RPMI7951 (cell line): ENCODE measurements at places on chromosomes 6 and 20. TPM values are rescaled to one million over a fixed set of nuclear protein-coding genes. Genes with fewer than 3 reads are reported as not detected.

HLA-DPB1 gene
- 29.6 and 35.4 TPM in 2 replicates for total RNA-seq

MATN4 gene
- total RNA-seq = 0.10 TPM in 1 of 2 replicates, not detected in the other

PNLDC1 gene
- not detected in 2 replicates for total RNA-seq

AHCY gene
- total RNA-seq = 137 and 145 TPM in 2 replicates

PPIL4 gene
- total RNA-seq = 34.9 and 48.9 TPM in 2 replicates

FAM217A gene
- total RNA-seq = not detected in 2 replicates

OR12D3 gene
- not detected in 2 replicates for total RNA-seq

MAPK13 gene
- 0.96 and 2.1 TPM in 2 replicates for total RNA-seq

SHLD1 gene
- 12.5 and 15.5 TPM in 2 replicates for total RNA-seq

FKBP5 gene
- total RNA-seq = under 0.01 and 0.10 TPM in 2 replicates

PACRG gene
- not detected in 2 replicates for total RNA-seq

MOXD1 gene
- 96.5 and 109 TPM in 2 replicates for total RNA-seq

FERMT1 gene
- total RNA-seq = 5.7 and 6.4 TPM in 2 replicates

PTCRA gene
- not detected in 2 replicates for total RNA-seq

CEP250 gene
- 25.5 and 49.8 TPM in 2 replicates for total RNA-seq

PDE7B gene
- 4.5 and 4.9 TPM in 2 replicates for total RNA-seq

LSM14B gene
- total RNA-seq = 39.4 and 39.9 TPM in 2 replicates

ENPP1 gene
- 30.0 and 34.0 TPM in 2 replicates for total RNA-seq
